CD4-positive, alpha-beta T cell treated with Interferon alpha-2 for 1 hour (primary cell): ENCODE measurements at places on chromosomes 3 and 15.
A peak's percentile ranks its signal among the peaks of the same experiment; 100 is the strongest.

- DNase-seq = no peak
These were observed 658.7 kb downstream of the SQOR start for GRCh38 chr15:46293550-46293949.

DNA sequence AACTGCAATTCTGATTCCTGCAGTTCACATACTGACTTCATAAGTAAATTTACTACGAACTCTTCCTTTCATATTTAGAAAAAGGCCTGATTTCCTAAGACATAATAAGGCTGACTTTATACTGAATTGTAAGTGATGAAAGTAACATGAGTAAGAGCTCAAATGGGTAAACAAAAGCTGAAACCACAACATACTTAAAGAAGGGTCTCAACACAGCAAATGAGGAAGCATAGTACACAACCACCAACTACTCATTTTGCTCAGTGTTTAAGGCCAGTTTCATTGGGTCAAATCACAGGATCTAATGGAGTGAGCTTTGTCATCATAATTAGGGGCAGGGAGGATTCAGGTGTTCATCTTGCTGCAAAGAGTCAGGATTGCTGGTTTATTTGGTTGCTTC is 81.4 kb downstream of the SETD2 start:
- DNase-seq = no peak

- DNase-seq = no peak
These were observed 626.1 kb downstream of the MCTP2 start for GRCh38 chr15:94857466-94857865.

DNA sequence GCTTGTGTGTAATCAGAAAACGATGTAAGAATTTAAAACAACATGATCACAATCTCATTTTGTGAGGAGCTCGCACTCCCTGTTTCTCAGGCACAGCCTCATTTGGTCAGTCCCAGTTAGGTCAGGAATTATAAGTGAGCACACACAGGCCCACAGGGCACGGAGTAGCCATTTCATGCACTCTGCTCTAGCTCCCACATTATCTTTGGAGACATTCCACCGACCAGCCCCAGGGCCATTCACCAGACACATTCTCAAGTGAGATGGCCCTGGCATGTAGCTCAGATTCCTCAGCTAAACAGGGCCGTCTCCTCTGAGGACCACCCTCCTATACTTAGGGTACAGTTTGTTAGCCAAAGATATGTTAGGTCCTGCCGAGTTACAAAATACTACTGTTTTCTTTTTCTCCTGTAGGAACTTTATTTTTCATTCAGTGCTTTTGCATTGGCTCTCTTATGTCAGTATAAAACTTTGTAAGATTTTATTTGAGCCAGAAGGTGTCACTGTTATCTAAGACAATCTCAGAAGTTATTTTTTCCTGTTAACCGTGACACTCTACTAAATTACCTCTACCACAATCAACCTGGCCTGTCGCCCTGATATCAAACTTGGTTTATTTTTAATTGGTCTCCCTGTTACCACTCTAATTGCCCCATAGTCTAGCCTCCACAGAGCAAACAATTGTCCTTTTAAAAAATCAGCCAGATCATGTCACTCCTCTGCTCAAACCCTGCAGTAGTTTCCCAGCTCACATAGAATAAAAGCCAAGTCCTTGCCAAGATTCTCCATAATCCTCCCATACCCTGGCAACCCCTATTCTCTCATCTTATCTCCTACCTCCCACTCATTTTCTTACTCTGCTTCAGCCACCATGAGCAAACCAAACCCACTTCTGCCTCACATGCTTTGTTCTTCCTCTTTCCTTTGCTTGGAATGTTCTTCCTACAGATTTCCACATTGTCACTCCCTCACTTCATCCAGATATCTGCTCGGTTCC is 105.7 kb downstream of the PPP2R3A start:
- DNase-seq = peak; percentile 14

GRCh38 chr3:133703915-133704314 is 42.2 kb upstream of the TOPBP1 start:
- no peak for DNase-seq

DNA sequence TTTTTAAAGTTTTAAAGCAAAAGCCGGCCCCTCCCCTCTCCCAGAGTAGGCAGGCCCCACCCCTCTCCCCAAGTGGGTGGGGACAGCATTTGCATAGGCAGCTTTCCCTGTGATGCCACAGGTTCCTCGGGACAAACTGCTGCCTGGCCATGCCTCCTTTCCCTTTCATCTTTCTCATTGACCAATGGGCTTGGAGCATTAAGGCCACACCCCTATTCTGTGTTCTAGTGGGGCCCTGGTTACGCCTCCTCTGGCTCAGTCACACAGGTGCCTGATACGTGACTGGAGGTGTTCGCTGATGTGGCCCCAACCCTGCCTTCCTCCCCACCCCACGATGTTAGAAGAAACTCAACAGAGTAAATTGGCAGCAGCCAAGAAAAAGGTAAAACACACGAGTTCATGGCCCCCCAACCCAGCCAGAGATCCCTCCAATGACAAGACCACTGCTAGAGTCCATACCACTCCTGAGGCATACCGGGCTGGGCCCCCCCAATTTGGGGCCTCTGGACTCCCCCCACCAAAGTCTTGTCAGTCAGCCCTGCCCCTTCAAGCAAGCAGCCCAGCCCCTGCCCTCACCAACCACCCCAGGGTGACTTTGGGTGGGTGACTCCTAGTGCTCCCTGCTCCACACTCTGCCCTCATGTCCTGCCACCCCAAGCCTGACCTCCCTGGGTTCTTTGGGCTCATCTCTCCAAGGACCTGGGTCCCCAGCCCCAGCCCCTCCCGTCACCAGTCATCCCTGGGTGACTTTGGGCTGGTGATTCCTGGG is 62.8 kb upstream of the CSPG4 start:
- no peak for DNase-seq

DNA sequence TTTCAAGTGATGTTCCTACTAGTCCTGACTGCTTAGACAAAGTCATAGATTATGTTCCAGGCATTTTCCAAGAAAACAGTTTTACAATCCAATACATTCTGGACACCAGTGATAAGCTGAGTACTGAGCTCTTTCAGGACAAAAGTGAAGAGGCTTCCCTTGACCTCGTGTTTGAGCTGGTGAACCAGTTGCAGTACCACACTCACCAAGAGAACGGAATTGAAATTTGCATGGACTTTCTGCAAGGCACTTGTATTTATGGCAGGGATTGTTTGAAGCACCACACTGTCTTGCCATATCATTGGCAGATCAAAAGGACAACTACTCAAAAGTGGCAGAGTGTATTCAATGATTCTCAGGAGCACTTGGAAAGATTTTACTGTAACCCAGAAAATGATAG is 3.8 kb downstream of the TIPARP start:
- no peak for DNase-seq

GRCh38 chr15:80182611-80183261 is 29.9 kb downstream of the FAH start:
- no peak for DNase-seq

DNA sequence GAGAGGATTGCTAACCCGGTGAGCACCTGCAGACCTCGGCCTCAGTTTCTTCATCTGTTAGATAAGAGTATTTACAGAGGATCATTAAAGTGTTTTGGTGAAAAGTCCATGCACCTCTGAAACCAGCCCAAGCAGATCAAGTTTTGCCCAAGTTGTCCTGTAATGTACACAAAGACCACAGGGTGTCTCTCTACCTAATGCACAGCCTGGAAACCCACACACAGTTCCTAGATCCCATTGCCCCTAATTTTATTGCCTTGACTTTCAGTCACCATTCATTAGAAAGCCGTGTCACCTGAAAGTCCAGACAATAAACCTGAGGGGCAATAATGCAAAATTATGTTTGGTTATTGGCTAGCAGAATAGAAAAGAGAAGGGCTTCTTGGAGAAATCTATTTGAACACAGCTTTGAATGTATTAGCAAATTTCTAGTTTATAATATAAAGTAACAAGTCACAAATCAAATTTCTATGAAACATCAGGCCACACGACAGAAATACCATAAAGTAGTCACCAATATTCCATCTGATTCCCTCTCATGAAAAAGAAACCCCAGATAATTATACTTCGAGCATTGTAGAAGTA is 161.3 kb upstream of the SLC2A2 start:
- DNase-seq = no peak

GRCh38 chr3:57545636-57546268 is 1.6 kb upstream of the DNAH12 start:
- DNase-seq = no peak

DNA sequence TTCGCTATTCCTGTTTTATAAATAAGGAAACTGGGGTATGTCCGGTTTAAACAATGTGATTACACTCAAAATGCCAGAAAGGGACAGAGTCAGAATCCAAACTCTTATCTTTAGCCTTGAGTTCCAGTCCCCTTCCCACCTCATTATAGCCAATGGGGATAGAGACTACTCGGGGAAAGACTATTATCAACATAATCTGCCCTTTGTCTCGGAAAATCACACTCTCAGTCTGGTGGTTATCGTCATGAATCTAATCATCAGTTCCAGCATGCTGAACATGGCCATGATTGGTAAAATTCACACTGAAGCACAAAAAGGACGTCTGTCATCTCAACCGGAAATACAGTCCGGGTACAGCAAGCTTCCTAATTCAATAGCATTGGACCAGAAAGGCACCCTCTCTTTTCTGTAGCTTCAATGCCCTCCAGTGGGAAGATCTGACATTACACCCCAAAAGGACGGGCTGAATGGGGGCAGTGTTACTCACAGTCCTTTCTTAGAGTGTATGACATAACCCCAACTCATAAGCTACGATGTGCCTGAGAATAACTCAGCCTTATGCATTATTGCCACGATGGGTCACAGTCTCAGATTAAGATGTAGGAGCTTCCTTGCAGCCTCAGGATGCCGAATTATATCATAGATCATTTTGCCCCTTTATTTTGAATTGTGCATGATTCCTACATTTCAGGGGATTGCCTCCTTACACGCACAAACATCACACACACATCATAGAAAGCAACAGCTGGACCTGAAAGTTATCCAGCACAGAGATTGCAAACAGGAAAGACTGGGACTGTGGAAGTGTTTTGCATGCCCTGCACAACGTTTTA is 390.4 kb upstream of the LMCD1 start:
- peak; percentile 13 for DNase-seq

DNA sequence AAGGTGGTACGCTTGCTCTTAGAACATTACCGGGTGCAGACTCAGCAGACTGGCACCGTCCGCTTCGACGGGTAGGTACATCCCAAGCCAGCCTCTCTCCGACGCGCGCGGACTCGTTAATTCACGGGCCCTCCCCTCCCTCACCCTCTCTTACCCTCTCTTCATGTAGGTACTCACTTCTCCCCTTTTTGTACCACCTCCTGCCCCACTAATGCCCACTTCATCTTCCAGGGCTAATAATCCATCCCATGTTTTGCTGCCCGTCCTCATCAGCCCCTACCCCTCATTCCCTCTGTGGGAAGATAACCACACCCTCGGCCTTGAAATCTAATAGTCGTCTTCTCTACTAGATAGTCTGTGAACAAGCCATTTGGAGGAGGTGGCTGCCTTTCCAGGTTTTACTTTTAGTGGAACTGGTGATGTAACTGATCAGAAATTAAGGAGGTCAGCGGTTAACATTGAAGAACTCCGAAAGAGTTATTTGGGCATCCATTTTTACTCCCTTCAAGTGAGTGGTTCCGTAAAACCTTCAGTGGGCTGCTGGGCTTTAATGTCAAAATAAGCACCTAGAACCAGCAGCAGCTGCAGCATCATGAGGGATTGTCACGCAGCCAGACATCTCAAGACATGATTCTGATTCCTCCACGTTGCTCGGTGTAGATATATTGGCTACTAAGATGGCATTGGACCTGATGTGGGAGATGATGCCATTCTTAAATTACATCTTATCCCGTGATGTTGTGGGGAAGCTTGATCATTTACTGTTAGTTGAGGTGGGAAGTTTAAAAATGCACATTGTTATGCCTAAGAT is 1.3 kb downstream of the FEM1B start:
- DNase-seq = no peak

DNA sequence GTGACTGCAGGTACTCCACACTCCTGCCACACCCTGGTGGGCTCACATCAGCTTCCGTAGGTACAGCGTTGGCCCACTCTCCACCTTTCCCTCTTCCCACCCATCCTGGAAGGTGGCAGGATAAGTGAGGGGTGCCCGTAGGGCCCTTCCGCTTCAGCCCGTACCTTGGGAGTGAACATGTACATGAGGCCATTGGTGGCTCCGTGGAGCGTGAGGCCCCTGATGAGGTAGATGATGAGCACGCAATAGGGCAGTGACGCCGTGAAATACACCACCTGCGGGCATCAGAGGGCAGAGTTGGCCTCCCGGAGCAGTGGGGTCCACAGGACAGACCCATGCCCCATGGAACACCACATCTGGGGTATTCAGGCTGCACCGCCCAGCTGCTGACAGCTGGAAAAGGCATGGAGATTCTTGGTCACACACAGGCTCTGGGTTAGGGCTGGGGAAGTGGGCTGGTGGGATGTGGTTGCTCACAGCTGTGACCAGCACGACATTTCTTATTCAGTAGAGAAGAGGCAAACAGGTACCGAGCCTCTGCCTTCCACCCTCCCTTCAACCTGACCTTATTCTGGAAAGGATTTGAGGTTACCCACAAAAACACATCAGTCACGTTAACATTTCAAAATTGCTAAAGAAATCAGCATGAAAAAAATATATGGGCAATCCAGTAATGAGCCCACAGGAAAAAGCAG is 23.8 kb downstream of the SLC6A20 start:
- DNase-seq = no peak

DNA sequence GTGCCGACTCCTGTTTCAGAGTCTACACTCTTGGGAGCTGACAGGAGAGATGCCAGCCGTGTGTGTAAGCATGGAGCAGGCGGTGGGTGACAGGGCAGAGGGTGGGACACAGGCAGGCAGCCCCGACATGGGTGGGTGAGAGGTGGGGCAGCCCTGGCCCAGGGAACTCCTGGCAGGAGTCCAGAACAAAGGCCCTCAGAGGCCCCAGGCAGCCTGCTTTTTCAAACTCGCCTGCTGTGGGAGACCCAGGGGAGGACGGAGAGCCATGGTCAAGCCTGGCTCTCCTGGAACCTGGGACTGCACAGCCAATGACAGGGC is 29.3 kb upstream of the SLC41A3 start:
- no peak for DNase-seq

GRCh38 chr3:107643038-107643883 is 120.5 kb downstream of the BBX start:
- no peak for DNase-seq
